ENCODE measurements at places on chromosomes 4 and X. TPM values are rescaled to one million over a fixed set of nuclear protein-coding genes. Genes with fewer than 3 reads are reported as not detected.

DNA sequence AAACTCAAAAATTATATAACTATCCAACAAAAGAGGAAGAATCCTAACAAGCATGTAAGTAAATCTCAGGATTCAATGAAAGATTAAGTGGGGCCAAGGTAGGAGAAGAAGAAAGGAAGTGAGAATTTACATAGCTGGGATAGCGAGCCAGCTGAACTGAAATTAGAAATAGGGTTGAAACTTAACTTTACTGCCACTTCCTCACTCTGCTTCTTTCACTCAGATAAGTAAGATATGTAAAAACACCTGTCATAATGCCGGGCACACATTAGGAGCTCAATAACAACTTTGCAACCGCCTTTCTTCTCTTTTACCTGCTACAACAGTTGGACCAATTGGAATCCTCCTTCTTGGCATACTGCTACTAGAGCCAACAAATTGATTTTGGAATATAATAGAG, 129.4 kb downstream of the CNKSR2 start:
- no peak for DNase-seq

GRCh38 chrX:112247714-112248113, 165.1 kb upstream of the TRPC5 start:
- no peak for DNase-seq

DNA sequence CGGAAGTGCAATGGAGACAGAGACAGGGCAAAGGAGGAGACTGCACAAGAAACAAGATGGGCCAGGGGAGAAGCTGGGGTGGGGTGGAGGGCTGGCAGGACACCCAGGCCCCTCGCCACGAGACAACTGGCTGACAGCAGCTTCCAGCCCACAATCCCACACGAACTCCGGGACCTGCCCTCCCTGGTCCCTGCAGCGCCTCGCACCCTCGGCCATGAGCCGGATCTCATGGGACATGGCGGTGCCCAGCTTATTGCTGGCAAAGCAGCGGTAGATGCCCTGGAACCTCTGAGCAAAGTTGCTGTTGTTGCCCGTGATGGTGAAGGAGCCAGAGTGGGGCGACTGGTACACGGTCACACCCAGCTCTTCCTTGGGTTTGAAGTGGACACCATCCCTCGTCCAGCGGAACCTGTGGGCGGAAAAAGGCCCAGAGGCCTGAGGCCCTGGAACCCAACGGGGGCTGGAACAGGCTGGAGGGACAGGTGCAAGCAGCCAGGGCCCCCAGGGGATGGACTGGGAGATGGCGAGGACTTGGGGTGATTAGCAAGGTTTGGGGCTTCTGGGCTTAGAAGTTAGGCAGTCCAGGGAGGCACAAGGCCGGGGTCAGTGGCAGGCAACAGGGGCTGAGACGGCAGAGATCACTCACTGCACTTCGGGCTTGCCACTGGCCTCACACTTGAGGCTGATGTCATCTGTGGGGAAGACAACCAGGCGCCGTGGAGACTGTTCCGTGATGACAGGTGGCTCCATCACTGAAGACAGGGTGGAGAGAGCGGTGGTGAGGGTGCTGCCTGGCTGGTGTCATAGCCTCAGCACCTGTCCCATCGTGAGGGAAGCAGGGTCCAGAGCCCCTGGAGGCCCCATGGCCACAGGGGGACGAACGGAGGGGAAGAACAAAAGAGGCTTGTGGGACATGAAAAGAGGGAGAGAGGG, 13.8 kb downstream of the L1CAM start:
- DNase-seq = no peak

DNA sequence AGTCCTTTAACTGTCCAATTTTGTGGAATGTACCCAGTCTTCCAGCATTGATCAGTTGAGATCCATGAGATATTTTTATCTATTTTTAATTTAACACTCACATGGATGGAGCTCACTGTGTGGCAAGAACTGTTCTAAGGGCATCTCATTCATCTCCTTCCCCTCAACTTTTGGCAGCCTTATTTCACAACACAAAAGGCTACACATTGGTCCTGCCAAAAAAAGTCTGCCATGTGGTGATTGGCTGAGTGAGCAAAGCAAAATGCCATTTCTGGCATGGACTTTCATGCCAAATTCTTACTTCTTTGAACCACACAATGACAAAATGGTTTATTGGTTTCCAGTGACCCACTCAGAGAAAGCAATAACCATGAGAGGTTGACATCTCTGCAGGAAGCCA, 171.6 kb upstream of the MAP3K15 start:
- no peak for DNase-seq

Gene NHS
- total RNA-seq = 0.10 TPM

Gene AFF2
- total RNA-seq = 0.13 TPM

Gene SSX4
- not detected for total RNA-seq

Gene C4orf46
- 0.60 TPM for total RNA-seq
